ENCODE measurements at places on chromosomes 4 and X. TPM values are rescaled to one million over a fixed set of nuclear protein-coding genes. Genes with fewer than 3 reads are reported as not detected.

UGT2A3 gene
- not detected for total RNA-seq

- no peak for DNase-seq
Observed at GRCh38 chrX:37697169-37697760, 11.7 kb downstream of the XK start.

ARL13A gene
- total RNA-seq = not detected

DNA sequence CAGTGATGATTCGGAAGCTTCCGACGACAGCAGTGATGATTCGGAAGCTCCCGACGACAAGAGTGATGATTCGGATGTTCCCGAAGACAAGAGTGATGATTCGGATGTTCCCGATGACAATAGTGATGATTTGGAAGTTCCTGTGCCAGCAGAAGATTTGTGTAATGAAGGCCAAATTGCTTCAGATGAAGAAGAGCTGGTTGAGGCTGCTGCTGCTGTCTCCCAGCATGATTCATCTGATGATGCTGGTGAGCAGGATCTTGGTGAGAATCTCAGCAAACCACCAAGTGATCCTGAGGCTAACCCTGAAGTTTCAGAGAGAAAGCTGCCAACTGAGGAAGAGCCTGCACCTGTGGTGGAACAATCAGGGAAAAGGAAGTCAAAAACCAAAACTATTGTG lies 14.2 kb downstream of the CXCR3 start:
- peak; percentile 64 for DNase-seq

DNA sequence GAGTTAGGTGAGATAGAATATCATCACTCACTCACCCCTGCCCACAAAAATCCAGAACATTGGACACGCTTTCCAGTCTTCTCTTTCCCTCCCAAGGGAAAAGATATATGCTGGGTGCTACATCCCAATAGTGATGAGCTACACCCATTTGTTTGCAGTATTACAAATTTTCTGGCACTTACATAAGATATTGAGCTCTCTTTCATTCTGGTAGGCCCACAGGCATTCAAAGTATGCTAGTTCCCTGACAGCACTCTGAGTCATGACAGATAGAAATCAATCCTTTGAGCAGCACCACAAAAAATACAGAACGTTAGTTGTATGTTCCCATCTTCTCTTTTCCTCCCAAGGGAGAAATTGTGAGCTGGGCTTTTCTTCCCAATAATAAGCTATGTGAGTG lies 477.6 kb upstream of the GRID2 start:
- DNase-seq = no peak

DNA sequence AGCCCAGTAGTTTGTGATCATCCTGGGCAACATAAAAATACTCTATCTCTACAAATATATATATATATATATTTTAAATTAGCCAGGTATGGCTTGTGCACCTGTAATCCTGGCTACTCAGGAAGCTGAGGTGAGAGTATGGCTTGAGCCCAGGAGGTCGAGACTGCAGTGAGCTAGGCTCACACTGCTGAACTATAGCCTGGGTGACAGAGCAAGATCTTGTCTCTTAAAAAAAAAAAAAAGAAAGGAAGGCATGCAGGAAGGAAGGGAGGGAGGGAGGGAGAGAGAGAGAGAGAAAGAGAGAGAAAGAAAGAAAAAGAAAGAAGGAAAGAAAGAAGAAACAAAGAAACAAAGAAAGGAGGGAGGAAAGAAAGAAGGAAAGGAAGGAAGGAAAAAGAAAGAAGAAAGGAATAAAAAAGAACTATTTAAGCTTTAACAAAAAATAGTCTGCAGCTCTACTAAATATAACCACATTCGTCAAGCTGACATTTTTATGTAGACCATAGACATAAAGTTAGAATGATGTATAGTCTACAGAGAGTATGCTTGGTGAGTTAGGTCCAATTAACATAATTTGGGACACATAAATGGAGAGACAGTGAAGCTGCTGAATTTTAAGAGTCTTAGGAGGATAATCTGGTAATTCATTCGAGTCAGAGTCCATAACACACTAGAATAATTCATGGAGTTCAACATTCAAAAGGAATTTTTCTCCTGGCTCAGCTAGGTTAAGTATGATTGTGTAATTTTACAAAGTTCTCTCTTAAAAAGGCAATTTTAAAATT lies 111.9 kb downstream of the GLRA3 start:
- DNase-seq = no peak

- no peak for DNase-seq
Observed at GRCh38 chr4:89221167-89221867, 86.3 kb downstream of the GPRIN3 start.

- DNase-seq = no peak
Observed at GRCh38 chr4:183637461-183637860, 21.5 kb downstream of the RWDD4 start.

DNA sequence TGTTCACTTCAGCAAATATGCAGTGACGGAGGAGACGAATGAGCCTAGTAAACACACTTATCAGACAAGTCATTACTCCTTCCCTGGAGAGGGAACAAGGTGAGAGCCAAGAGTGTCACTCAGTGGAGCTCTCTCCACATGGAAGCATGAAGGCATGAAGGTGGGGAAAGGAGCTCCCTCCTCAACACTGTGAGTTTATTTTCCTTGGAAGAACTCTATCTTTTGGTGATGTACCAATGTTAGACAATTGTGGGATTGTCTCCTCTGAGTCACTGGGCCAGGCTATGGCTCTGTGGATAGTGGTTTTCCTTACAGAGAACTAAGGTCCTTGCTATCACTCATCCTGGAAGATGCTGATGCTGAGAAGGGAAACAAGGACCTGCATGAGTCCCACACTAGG lies 200.2 kb downstream of the CPEB2 start:
- no peak for DNase-seq

DNA sequence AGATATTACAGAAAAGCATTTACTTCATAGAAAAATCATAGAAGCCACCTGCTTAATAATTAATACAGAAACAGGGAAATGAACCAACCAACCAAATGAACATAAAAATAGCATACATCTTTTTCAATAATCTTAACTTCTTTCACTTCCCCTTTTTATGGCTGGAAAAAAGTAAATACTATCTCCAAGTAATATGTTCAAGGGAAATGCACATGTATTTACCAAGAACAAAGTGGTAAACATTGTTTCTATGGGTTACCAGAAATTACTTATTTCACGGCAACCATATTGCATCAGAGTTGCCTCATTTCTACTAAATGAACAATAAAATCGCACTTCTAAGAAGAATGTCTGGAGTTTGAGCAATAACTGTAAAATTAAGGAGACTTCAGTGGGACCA lies 321.3 kb downstream of the TMA16 start:
- DNase-seq = no peak

- no peak for DNase-seq
Observed at GRCh38 chr4:78797777-78798284, 21.7 kb downstream of the BMP2K start.

GRCh38 chr4:7034262-7035081 lies 8.7 kb upstream of the TADA2B start:
- peak; percentile 96 for DNase-seq

VCX3B gene
- total RNA-seq = not detected

ADGRG4 gene
- total RNA-seq = not detected

GRCh38 chr4:41067369-41067768 lies 147.0 kb downstream of the APBB2 start:
- DNase-seq = no peak

ETNPPL gene
- total RNA-seq = not detected

- no peak for DNase-seq
Observed at GRCh38 chr4:74999714-75000309, 66.9 kb downstream of the PARM1 start.

GRCh38 chr4:7417639-7418038 lies 17.1 kb downstream of the PSAPL1 start:
- peak; percentile 66 for DNase-seq

GRCh38 chr4:5050520-5051277 lies 581 bp upstream of the STK32B start:
- DNase-seq = peak; percentile 98

IL21 gene
- not detected for total RNA-seq

SOX3 gene
- not detected for total RNA-seq

GRCh38 chr4:172706000-172706399 lies 462.6 kb upstream of the GALNT7 start:
- DNase-seq = no peak

- no peak for DNase-seq
Observed at GRCh38 chr4:157739242-157739641, 433.6 kb downstream of the GASK1B start.

- DNase-seq = peak; percentile 82
Observed at GRCh38 chr4:15729910-15730533, 27.2 kb downstream of the BST1 start.

DNA sequence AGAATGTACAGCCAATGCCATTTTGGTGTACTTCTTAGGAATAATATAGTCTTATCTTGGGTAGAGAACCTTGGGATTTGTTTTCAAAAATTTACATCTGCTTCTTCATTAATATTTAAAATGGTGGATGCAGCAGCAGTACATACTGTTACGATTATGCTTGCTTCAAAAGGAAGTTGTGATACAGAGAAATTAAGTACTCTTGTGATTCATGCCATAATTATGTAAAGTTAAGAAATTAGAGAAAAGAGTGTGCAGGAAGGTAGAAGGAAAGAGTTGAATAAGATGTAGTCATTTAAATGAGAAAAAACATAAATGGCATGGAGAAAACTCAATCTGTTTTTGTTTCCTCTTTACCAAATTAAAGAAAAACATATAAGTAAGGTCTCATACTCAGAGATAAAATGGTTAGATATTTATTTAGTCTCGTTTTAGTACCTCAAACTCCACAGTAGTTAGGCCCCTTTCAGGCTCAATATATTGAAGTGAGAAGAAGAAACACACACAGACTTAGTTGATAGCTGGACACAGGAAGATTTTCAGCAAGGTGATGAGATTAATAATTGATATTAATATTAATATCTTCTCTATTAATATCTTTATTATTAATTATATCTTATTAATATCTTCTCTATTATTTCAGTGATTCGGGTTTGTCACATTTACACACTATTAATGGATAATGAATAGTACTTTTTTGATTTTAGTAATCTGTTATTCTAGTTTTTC lies 70.1 kb upstream of the HPGD start:
- no peak for DNase-seq

WDR13 gene
- 88.7 TPM for total RNA-seq

MRFAP1 gene
- 94.1 TPM for total RNA-seq

GRCh38 chr4:5462896-5463295 lies 245.5 kb downstream of the EVC2 start:
- DNase-seq = peak; percentile 21

PGK1 gene
- 206 TPM for total RNA-seq

DNA sequence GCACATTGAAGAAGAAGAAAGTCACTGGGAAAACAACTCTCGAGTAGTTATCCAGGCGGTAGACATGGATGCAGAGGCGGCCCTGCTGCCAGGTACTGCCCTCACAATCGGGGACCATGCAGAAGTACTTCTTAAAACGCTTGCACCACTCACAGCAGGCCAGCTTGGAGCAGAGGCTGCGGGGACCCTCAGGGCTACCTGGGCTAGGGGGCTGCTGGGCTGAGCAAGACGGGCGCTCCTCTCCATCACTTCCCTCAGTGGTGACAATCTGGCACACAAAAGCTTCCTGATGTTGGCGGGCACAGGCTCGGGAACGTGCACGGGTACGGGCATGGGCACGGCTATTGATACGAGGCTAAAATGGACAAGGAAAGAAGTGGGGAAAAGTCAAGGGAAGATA lies 19.7 kb downstream of the GABRE start:
- no peak for DNase-seq

DNA sequence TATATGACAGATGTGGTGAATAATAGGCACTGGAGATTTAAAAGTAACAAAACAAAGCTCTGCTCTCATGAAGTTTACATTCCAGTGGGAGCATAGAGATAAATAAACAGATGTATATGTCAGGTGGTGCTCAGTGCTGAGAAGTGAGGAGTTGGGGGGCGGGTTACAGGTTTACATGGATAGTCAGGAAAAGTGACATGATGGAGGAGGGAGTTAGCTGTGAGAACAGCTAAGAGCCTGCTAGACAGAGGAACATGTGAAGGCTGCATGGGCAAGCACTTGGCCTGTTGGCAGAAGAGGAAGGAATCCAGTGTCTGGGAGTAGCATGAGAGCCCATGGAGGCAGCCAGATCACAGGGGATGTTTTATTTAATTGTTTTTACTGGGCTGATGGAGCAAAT lies 10.2 kb upstream of the TMEM156 start:
- DNase-seq = no peak

- DNase-seq = peak; percentile 71
Observed at GRCh38 chr4:157045507-157046127, 30.3 kb upstream of the GLRB start.

DNA sequence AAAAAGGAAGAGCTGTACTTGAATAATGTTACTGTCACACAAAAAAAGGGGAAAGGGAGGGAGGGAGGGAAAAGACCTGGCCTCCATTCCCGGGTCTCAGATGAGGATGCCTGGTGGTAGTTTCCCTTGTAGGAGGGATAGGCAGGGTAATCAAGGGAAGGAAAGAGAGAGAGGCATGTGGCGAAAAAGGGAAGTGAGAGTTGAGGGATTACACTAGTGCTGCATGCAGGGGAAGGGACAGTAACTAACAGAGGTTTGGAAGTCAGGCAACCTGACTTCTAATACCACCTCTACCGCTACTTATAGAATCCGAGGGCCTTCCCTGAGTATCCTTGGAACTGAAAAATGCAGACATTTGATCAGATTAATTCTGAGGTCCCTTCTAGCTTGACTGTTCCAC lies 821.7 kb upstream of the FTHL17 start:
- no peak for DNase-seq

DNA sequence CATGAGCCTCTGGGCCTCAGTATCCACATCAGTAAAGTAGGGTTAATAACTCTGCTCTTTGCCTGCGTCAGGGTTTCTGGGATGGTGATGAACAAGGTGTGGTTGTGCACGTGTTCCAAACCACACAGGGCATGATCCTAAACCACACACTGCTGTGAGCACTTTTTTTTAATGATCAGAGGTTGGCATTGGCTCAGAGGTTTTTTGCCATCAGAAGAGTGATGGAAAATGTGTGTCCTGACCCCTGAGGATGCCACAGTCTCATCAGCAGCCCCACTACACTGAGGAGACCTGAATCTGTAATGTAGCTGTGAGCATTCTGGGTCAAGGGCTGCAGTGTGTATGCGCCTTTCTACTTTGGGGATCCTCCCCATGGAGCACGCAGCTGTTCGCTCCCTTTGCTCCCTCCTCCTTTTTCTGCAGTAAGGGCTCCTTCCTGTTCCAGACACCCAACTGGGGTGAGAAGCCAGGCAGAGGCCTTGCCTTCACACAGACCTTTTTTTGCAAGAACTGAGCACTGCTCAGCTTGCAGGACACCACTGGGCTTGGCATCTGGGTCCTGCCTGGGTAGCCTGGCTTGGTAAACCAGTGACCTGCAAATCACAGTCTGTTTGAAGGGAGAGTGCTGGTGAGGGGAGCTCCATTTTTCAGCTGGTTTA lies 87.5 kb downstream of the MAMLD1 start:
- DNase-seq = no peak

DSPP gene
- not detected for total RNA-seq

DNA sequence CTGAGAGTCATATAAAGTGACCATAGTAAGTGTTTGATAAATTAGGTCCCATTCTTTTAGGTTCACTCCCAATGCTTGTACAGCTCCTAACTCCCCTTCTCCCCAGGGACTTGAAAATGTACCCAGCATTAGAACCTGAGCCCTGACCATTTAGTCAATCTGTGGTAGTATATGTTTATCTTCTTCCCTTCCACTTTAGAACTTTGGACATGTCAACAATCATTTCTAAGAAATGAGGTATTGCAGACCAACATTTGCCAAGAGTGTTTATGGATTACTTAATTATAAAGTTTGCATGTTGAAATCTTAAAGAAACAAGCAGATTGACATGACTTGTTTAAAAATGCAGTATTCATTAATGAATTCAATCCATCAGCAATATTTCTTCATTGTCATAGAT lies 26.0 kb downstream of the AFM start:
- DNase-seq = no peak

- no peak for DNase-seq
Observed at GRCh38 chrX:54891573-54891972, 29.1 kb upstream of the TRO start.

Data from osteoblast (primary cell).